ENCODE measurements at places on chromosomes 1 and 21. TPM values are rescaled to one million over a fixed set of nuclear protein-coding genes. Genes with fewer than 3 reads are reported as not detected.

The GUCA2A gene
- not detected for total RNA-seq

The CIART gene
- 0.33 TPM for total RNA-seq

The ATP8B2 gene
- 108 TPM for total RNA-seq

The CTH gene
- 1.0 TPM for total RNA-seq

Measured in dermis blood vessel endothelial cell (primary cell).